Left forelimb (tissue), 1 donor: ENCODE measurements at places on chromosomes 6 and 20.

- DNase-seq = no peak
Observed at GRCh38 chr6:141210901-141211300, 921.8 kb upstream of the GJE1 start.

DNA sequence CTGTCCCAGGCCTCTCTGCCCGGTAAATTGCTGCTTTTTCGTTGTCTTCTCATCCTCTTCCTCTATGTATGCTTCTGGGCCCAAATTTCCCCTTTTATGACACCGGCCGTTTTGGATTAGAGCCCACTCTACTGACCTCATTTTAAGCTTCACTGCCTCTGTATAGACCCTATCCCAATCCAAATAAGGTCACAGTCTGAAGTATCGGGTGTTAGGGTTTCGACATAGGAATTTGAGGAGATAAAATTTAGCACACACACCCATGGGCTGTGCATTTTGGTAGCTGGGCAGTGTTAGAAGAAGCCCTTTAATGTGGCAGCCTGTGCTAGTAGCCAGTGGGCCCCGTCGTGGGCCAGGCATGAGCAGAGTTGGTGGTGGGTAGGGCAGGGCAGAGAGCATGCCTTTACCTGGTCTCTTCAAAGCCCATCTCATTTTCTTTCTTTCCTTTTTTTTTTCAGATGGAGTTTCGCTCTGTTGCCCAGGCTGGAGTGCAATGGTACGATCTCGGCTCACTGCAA, 27.9 kb upstream of the EZR start:
- no peak for DNase-seq

DNA sequence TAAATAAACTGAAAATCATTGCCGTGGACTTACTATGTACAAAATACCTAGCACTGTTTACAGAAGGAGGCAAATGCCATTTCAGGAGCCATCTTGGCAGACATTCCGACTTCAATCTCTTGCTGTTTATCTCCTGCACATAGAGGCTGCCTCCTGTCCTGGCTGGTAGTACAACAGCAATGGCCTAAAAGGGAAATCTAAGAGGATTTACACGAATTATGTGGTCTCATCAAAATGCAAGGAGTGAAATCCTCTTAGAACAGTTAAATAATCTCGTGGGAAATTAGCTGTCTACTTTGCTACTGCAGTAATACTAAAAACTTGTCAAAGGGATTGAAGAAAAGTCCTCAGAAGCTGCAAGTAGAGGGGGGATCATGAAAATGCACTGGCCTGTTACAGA, 82.2 kb upstream of the SLC2A12 start:
- DNase-seq = no peak

DNA sequence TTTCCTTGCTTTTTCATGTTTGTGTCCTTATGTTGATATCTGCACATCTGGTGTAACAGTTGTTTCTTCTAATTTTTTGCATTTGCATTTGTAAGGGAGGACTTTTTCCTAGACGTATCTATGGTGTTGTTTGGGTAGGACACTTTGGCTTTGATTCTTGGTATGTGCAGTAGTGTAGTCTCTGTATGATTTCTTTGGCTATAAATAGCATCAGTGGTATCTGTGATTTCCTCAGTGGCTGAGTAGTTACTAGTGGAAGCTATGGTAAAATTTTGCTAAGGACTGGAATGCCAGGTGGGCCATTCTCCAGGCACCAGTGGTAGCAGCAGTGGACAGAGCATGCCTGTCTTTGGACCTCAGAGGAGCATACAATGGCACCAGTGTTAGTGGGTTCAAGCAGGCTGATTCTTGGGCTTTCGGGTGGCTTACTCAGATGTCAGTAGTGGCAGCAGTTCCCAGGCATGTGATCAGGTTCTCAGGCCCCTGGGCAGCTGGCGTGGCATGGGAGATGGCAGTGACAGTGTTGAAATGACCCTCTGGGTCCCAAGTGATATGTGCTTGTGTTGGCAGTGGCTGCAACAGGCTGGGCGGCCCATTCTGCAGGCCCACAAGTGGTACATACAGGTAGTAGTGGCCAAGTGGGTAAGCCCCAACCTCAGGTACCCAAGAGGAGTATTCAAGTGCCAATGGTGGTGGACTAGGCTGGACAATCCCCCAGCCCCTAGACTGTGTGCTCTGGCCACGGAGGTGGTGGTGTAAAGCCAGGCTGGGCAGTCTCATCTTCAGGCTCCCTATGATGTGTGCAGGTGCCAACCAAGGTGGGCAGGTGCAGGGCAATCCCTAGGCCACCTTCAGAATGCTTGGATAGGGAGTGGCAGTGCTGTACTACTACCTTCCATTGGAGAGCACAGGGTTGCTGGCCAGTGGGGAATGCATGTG, 54.5 kb downstream of the PLCG1 start:
- DNase-seq = peak; percentile 50

- no peak for DNase-seq
Observed at GRCh38 chr6:27800731-27801373, 111.3 kb downstream of the OR2B2 start.

DNA sequence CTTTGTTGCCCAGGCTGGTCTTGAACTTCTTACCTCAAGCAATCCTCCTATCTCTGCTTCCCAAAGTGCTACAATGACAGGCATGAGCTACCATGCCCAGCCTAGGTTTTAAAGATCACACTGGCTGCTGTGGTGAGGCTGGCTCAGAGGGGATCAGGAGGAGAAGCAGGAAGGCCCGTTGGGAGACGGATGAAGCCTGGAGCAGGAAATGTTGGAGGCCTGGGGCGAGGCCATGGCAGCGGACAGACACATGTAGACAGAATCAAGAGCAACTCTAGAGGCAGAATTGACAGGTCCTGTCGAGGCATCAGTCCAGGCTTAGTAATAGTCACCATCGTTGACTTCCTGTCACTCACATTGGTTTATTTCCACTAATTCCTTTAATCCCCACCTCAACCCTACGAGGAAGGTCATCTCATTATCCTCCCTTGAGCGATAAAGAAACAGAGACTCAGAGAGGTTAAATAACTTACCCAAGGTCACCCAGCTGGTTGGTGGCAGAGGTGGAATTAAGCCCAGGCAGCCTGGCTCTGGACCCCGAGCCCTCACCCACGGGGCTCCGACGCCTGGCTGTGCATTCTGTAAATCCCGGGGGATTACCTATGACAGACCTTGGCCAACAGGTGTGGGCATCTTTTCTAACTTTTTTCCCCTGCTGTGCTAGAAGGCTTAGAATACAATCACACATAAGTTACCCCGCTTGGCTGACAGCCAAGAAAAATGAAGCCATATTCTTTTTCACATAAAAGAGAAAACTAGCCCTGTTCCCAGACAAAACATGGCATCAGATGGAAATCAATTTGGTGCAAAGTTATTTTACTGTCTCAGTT, 113.4 kb downstream of the EYA2 start:
- no peak for DNase-seq

DNA sequence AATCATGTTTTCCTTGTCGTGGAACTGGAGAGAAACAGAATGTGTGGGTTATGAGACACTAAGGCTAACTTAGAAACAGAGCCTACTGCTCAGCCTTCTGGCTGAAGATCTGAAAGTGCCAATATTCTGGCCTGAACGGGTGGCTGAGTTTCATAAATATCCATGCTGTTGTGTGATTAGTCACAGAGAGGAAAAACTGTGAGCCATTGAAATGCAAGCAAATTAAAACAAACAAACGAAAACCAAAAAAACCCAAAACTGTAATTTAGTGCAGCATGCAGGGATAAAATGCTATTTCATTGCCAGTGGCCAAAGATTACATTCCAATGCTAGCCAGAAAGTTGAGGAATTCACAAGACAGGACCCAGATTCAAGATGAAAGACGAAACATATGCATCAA, 315.1 kb downstream of the UBE3D start:
- no peak for DNase-seq

DNA sequence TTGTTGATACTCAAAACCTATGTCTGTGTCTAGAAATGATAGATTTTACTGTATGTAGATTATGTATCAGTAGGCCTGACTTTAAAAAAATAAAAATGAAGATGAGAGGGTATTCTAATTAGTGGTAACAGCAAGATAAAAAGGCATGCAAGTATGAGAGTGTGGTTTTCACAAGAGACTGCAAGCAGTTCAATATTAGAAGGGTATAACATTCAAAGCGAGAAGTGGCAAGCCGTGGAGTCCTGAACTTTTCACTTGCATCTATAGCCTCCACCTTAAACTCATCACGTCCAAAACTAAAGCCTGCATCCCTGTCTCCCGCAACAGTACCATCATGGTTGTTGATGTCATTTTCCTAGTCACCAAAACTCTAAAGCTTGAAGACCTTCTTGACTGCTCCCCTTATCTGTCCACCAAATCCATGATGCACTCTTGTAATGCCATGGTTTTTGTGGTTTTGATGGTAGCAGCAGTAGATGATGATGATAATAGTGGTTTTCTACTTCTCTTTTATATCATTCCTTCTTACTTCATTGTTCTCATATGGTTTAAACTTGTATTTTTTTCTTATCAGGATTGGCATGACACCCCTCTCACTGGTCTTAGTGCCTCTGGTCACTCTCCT, 9.2 kb upstream of the CGA start:
- DNase-seq = no peak

DNA sequence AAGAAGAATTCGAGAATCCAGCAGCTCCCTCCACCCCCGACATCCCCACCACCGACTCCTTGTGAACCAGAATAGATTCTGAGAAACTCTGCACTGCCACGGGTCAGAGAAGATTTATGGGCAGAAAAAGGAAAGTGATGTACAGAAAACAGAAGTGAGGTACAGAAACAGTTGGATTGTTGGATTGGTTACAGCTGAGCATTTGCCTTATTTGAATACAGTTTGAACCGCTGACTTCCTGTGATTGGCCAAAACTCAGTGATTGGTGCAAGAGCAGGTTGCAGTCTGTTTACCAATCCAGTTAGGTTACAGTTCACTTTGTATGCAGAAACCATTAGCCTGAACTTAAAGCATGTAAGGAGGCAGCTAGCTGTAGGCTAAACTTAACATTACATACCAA, 131.2 kb upstream of the HDDC2 start:
- DNase-seq = no peak

DNA sequence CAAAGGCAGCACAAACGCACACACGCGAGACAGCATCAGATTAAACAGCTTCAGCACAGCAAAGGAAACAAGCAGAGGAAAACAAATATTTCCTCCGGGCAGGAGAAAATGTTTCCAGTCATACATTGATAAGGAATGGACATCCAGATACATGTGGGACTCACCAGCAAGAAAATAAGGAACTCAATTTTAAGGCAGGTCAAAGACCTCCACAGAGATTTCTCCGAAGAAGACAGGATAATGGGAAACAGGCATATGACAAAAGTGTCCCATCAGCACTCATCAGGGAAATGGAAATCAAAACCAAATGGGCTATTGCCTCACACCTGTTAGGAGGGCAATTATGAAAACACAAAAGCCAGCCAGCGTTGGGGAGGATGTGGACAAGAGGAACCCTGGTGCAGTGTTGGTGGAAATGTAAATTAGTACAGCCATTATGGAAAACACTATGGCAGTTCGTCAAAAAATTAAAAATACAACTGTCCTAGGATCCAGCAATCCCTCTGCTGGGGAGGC, 9.7 kb upstream of the SLCO4A1 start:
- no peak for DNase-seq

DNA sequence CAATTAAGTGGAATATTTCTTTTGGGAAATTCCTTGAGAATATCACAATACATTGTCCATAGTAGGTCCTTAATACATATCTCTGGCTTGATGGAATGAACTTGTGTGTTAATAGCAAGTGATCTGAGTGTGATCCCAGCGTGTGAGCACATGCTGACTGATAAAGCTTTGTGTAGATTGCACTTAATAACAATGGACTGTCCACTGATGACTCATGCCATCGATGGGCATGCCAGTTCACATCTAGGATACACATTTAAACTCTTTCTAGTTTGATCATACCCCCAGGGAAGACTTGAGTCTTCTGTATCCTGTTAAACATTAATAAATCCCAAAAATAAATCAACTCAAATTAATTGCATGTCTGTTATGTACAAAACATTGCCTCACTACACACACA, 454.3 kb upstream of the SPTLC3 start:
- no peak for DNase-seq

DNA sequence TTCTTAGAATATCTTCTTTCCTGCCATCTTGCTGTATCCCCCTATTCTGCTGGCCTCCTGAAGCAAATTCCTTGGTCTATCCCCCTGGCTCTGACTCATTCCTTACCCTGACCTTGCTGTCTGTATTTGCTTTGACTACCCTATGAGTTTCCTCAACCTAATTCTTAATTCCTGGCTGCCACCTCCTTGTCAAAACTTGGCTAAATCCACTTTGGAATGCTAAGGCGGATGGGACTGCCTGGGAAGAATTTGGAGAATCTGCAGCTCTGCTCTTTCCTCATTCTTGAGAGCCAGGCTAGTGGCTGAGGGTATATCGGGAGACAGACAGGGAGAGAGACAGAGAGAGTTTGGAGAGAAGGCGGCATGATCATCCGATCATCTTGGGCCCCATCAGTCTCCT, 24.4 kb downstream of the CAP2 start:
- no peak for DNase-seq

DNA sequence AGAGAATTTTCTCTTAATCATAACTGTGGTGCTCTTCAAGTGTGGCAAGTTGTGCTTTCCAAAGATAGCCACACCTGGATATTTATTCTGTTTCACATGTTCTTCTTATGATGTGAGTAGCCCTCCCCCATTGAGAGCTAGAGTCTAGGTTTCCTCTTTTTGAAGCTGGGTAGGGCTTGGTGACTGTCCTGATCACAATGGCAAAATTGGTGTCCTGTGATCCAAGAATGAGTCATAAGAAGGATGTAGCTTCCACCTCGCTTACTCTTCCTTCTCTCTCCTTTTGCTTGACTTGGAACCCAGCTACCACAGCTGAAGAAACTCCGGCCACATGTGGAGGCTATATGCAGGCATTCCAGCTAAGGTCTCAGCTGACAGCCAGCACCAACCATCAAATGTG, 7.4 kb upstream of the IGF2R start:
- no peak for DNase-seq

DNA sequence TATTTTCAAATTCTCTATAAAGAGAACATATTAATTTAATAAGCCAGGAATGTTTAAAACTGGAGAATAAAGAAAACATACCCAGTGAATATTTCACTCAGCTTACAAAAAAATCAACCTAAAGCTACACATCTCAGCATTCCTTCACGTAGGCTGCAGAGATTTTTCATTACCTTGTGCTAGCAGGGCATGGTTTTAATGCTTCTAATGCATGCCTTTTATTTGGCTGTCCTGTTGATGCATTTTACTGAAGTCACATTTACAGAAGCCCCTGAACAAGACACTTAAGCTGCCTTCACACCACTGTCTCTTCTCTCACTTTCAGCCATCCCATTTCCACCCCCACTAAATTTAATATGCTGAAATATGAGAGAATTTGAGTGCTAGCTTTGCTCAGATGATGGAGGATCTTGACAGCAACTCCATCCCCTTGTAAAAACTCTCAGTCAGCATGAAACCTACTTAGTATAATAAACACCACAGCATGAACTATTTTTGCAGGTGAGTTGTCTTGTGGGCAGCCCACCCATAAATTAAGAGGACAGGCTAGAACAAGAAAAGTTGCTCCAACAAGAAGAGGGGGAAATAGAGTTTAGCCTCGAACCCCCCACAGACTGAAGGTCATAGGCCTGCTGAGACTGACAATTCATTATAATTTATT, 159.4 kb downstream of the SIM1 start:
- DNase-seq = no peak
